ENCODE measurements at places on chromosomes 5 and 9.

GRCh38 chr5:4097199-4097598, 501.6 kb downstream of the IRX1 start:
- DNase-seq: no peak

DNA sequence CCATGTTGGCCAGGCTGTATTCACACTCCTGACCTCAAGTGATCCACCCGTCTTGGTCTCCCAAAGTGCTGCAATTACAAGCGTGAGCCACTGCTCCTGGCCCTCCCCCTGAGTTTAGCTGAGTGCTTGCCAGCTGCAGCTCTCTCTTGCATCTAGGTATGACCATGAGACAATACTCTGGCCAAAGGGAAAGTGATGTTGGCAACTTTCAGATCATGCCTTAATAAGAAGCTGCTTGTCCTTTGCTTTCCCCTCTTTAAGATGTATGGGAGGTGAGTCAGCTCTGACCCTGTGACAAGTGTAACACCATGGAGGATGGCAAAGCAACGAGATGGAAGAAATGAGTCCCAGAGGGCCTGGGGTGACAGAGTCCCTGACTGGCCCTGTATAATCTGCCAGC, 18.7 kb upstream of the DCAF12 start:
- DNase-seq: no peak

DNA sequence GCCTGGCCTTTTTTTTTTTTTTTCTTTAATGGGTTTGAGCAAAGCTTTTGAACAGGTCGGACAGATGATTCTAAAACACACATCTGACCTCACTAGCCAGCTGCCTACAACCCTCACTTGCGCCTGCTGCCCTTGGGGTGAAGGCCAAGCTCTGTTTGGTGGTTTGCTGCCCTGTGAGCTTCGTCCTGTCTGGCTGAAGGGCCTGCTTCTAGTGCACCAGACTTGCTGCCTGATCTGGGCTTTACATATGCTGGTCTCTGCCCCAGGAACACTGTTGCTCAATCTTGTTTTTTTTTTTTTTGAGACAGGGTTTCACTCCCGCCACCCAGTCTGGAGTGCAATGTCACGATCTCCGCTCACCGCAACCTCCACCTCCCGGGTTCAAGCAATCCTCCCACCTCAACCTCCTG, 16.4 kb upstream of the DOLPP1 start:
- no peak for DNase-seq

DNA sequence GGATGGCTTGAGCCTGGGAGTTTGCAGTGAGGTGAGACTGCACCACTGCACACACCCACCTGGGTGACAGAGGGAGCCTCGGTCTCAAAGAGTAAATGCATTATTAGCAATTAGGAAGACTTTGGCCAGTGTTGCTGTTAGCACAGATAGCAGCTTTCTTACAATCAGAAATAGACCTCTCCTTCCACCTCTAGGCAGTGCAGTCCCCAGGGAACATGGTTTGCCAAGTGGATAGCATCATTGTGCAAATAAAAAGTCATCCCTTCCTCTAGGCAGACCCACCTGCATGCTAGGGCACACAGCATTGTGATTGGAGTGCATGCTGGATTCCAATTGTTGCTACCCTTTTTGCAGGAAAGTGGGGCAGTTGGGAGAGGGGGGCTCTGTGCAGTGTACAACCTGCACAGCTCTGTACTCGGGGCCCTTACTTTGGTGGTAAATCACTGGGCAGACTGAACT, 77.9 kb upstream of the KLF9 start:
- no peak for DNase-seq

DNA sequence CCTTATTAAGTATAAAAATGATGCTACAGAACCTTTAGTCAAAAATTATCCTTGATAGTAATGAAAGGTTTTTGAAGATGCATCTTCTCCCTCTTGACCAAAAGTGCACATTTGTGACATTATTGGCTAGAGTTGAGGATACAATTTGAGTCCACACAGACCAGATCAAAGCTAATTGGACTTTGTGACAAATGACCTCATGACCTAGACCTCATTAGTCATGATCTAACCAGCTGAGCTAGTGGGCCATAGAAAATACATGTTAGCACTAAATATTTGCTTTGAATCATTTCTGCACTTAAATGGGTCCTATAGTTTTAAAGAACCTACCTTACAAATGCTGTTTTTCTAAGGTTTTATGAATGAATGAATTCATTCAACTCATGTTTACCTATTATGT, 182.1 kb downstream of the RFX3 start:
- no peak for DNase-seq

- no peak for DNase-seq
These were observed 43.4 kb downstream of the ANGPTL2 start for GRCh38 chr9:127078988-127079387.

DNA sequence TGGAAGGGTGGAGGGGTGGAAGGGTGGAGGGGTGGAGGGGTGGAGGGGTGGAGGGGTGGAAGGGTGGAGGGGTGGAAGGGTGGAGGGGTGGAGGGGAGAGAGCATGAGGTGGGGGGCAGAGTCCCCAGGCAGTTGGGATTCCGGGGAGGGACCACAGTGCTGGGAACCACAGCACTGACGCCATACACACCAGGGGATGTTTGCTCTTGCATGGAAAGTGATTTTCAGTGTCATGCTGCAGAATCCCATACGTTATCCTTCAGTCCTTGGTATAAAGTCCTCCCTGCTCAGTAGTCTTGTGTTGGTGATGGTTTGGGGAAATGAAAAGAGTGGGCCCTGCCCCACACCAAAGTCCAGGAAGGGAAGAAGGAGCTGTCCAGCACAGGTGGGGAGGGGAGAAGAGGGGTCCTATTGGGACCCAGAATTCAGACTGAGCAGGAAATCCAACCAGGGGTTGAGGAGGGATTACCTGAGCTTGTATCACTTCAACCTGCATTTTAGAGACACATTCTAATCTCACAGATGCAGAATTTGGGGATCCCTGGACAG, 5.5 kb upstream of the FIBCD1 start:
- DNase-seq: no peak

DNA sequence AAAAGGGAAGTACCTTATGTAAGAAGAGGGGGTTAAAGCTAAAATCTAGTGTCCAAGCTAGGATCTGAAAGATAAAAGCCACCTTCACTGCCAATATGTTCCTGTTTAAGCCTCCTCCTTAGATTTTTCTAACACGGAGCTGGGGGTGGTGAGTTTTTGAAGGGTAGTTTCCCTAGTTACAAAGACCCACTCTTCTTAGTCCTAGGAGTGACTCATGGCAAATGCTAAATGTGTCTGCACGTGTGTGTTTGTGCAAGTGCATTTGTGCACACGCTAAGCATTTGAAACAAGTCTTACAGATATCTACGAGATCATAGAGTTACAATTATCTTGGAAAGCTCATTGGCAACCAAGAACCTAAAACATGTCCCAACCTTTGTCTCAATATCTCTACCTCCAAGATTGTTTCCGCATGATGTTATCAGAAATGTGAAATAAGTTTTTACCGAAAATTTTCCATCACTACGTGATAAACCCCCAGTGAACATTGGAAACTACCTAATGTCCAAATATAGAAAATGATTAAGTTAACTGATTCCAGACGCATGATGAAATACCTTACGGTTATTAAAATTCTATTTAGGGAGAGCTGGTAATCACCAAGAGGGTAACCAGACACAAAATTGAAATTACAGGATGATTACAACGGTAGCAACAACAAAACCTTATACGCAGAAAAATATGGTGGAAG, 78.0 kb upstream of the HRH2 start:
- DNase-seq: no peak

- DNase-seq: no peak
These were observed 169.2 kb downstream of the SLC12A2 start for GRCh38 chr5:128252756-128253155.

DNA sequence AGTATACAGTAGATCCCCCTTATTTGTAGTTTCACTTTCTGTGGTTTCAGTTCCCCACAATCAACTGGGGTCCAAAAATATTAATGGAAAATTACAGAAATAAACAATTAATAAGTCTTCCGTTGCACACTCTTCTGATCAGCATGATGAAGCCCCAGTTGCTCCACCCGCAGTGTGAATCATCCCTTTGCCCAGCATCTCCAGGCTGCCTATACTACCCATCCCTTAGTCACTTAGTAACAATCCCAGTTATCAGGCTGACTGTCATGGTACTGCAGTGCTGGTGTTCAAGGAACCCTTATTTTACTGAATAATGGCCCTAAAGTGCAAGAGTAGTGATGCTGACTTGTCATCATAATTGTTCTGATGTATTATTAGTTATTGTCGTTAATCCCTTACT, 28.9 kb downstream of the SHC3 start:
- DNase-seq: no peak

- DNase-seq: no peak
These were observed 52.3 kb upstream of the PTPDC1 start for GRCh38 chr9:94031946-94032345.

GRCh38 chr9:69086769-69087168, 51.2 kb downstream of the FXN start:
- no peak for DNase-seq

DNA sequence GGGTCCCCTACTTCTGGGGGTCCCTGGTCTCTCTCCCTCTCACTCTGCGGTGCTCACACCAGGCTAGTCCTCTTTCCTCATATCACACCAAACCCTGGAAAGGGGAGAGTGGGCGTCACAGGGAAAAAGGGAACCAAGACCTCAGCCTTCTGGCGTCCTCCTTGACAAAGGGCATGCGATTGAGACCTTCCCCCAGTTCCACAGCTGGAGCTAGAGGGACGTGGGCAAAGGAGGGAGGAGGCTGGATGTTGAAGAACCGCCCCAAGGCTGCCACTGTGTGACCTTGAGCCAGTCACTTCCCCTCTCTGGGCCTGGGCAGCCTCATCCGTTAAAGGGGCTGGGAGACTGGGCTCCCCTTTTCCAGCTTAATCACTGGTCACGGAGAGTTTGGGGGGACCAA, 18.5 kb upstream of the TOR2A start:
- no peak for DNase-seq

DNA sequence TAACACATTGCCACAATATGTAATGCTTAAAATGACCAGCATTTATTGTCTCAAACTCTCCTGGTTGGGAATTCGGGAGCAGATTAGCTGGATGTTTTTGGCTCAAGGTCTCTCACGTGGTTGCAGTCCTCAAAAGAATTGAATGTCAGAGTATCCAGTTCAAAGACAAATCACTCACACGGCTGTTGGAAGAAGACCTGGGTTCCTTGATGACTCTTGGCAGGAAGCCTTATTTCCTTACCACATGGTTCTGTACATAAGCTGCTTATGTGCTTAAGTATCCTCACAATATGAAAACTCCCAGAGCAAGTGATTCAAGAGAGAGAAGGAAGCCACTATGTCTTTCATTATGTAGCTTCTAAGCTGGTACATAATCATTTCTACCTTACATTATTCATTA, 230.3 kb upstream of the PTPRD start:
- DNase-seq: no peak

DNA sequence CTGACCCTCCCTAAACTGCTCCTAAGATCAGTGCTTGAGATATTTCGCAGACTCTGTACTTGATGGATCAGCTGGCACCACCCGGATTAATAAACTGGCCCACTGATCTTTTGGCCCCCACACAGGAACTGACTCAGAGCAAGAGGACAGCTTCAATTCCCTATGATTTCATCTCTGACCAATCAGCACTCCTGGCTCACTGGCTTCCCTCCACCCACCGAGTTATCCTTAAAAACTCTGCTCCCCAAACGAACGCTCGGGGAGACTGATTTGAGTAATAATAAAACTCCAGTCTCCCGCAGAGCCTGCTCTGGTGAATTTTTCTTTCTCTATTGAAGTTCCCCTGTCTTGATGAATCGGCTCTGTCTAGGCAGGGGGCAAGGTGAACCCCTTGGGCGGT, 36.5 kb upstream of the CD180 start:
- no peak for DNase-seq

DNA sequence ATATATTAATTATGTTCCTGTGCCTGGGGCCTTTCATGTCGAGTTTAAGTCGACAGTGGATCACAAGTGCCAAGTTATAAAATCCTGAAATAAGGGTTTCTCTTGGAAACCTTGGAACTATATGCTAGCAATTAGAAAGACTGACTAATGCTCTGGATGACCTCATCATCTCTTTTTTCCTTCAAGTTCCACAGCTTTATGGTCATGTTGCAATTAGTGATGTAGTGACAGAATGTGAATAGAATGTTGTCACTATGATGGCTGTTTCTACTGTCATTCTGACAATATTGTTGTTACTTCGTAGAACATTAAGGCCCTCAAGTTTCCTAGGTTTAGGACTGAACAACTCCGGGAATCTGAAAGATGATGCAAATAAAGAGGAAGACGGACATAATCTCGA, 368.0 kb upstream of the SEMA6A start:
- no peak for DNase-seq

- DNase-seq: no peak
These were observed 477.8 kb downstream of the SPATA31A7 start for GRCh38 chr9:61667559-61668121.

- no peak for DNase-seq
These were observed 487.2 kb upstream of the ST8SIA4 start for GRCh38 chr5:101390151-101390908.

DNA sequence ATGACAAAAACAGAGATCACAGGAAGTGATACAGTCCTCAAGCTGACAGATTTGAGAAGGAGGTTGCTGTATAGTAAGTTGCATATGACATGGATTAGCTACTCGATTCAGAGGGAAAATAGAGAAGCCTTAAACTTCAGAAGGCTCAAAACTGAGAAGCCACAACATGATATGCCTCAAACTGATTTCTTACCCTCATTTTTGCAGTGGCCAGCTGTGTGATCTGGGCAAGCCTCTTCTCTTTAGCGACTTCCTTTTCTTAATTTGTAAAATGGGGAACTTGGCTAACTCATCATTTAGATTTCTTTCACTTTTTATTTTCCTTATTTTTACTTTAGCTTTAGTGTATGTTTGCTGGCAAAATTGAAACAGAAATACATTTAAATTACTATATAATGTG, 421.1 kb downstream of the KIF4B start:
- DNase-seq: no peak

- DNase-seq: no peak
These were observed 13.9 kb downstream of the IFNA1 start for GRCh38 chr9:21454149-21454548.

DNA sequence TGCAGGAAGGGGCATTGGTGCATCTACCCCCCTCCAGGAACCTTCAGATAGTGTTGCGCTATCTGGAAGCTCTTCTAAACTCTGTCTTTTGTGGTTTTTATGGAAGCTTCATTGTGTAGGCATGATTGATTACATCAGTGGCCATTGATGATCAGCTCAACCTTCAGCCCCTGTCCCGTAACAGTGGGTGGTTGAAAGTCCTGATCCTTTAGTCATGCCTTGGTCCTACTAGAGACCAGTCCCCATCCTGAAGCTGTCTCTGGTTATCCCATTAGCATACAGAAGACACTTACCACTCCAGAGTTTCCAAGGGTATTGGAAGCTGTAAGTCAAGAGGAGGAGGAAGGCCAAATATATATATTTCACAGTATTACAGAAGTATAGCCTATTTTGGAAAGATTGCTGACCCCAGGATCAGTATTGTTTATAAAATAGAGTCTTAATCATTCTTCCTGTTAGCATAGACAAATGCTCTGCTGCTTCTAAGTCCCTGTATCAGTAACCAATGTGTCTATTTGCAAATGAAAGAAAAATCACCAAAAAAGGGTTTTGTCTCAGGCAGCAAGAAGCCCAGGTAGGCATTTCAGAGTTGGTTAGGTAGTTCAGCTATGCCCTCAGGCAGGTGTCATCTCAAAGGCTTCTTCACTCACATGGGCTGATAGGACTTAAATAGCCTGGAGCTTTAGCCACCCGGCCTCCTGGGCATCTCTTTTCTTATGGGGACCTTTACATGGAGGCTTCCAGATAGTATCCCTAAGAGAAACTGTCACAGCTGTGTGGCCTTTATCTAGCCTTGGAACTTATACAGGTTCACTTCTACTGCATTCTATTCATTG, 41.6 kb downstream of the SPIN1 start:
- DNase-seq: no peak

GRCh38 chr9:131733541-131734061, 6.3 kb downstream of the RAPGEF1 start:
- DNase-seq: no peak
